Anterior cingulate cortex (tissue), 58 donors: ENCODE measurements at places on chromosomes 6 and 20.

- DNase-seq: no peak
Observed at GRCh38 chr6:149031201-149031858, 284.5 kb downstream of the UST start.

- DNase-seq: no peak
Observed at GRCh38 chr6:106988664-106989063, 14.1 kb upstream of the CD24 start.

GRCh38 chr6:154261688-154262397 is 94.8 kb downstream of the IPCEF1 start:
- DNase-seq: no peak

DNA sequence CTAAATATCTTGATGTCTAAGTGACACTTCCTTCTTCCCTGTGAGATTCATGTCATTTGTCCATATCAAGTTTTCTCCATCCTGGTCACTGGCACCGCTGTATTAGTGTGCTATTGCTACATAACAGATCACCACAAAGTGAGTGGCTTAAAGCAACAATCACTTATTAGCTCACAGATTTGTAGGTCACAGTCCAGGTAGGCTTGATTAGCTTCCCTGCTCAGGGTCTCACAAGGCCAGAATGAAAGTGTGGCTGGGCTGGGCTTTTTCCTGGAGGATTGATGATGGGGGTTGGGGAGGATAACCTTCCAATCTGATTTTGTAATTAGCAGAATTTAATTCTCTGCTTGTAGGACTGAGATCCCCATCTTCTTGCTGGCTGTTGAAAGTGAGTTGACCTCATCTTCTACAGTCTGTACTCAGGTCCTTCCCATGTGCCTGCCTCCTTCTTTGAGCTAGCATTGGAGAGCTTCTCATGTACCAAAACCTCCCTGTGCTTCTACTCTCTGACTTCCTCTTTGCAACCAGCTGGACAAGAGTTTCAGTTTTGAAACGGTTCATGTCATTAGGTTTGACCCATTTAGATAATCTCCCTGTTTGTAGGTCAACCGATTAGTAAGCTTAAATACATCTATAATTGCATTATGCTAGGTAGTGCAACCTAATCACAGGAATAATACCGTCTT is 152.4 kb upstream of the MAN1A1 start:
- DNase-seq: no peak

DNA sequence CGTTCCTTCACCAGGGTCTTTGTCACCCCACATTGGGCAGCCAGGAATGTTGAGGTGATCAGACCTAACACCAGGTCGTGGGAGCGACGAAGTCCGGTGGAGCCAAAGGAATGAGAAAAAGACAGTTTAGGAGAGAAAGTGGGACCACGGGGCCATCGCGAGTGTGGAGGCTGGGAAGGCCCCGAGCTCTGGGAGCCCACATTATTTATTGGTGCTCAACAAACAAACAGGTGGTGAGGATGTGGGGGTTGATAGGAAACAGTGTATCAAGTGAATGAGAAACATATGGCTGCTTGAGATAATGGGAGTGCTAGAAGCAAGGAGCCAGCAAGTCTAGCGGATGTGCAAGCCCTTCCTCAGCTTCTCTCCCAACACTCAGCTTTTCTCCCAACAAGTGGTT is 287.1 kb upstream of the SGK1 start:
- no peak for DNase-seq

DNA sequence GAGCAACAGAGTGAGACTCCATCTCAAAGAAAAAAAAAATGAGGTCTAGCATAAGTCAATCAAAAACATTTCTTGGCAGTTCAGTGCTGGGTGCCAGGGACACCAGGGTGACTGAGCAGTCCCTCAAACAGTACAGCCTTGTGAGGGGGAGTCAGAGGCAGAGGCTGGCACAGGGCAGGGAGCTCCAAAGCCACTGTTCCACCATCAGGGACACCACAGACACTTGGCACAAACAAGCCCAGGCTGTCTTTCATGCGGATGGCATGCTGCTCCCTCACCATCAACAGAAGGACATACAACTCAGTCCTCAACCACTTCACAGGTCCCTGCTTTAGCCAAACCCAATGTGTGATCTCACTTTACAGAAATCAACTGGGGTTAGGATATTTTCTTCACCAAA is 36.0 kb upstream of the GRM4 start:
- no peak for DNase-seq

GRCh38 chr6:166520905-166521834 is 65.3 kb downstream of the RAMACL start:
- DNase-seq: no peak

GRCh38 chr20:9608639-9609340 is 94.4 kb downstream of the LAMP5 start:
- no peak for DNase-seq

GRCh38 chr6:166478782-166479592 is 96.2 kb upstream of the MPC1 start:
- DNase-seq: no peak

DNA sequence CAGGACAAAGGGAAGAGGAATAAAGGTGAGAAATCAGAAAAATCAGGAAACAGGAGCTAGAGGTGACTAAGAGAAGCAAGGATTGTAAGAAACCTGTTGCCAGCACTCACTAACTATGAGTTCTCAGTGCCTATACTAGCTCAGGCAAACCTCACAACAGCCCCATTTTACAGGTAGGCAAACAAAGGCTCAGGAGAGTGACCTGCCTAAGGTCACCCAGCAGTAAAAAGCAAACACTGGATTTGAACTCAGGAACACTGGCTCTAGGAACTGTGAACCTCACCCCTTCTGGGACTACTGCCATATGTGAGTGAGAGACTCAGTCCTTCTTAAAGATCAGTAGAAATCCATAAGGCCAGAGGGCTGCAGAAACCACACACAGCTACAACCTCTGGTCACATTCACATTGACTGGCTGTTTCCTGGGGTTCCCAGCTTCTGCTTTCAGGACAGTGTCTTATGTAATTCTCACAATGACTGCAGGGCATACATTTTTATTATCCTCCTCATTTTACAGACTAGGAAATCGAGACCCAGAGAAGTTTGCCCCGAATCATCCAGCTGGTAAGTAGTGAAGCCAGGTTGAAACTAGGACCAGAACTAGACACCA is 80.7 kb upstream of the MAFB start:
- DNase-seq: no peak

DNA sequence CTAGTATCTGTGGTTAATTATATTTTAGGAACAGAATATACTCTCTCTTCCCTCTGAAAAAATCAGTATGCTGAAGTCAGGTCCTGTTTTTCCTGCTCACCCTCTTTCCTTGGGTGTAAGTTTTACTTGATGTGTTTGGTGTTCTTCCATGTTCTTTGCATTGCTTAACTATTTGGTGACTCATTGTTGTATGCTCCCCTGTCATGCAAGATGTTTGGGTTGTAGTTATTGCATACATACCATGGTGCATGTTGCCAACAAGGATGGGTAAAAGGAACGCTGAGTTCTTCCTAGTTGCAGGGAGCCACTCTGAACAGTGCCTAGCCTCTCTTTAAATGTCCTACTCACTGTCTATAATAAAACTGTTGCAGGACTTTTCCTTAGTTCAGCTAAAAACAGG is 207.9 kb upstream of the LAMP5 start:
- DNase-seq: no peak

- DNase-seq: peak; percentile 32
Observed at GRCh38 chr6:28161410-28162079, 19.9 kb downstream of the ZKSCAN8 start.

DNA sequence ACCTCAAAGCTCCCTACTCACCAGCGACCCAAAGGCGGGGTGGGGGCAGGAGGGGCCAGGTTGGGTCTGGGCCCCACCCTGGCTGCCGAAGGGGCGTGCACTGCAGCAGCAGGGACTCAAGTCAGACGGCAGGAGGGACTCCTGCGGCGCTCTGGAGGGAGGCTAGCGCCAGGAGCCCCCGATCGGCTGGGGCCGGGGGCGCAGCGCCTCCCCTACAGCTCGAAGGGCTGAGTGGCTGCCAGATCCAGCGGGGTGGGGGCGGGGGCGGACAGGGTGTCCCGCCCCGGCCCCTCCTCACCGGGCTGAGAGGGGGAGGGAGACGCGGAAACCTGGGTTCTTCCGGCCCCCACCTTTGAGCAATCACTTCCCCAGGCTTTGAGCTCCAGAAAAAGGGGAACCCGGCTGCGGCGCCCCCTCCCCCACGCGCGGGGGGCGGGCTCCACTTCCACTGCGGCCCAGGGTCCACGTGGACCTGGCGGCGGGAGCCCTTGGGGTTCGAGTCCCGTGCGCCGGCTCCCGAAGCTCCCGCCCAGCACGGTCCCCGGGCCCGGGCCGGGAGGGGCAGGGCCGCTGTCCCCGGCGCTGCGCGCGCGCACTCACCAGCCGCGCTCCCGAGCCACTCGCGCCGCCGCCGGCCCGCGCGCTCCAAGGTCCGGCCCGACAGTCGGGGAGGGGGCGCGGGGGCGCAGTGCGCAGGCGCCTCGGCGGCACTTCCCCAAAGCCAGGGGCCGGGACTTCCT is at the start of gene RGS19:
TSS of gene RGS19 (minus strand) at position 246 of the 740 bp plus-strand sequence. CDS start 2,632 bp downstream, outside the sequence.
- DNase-seq: peak; percentile 74

- no peak for DNase-seq
Observed at GRCh38 chr6:56450882-56451739, 191.6 kb downstream of the DST start.

DNA sequence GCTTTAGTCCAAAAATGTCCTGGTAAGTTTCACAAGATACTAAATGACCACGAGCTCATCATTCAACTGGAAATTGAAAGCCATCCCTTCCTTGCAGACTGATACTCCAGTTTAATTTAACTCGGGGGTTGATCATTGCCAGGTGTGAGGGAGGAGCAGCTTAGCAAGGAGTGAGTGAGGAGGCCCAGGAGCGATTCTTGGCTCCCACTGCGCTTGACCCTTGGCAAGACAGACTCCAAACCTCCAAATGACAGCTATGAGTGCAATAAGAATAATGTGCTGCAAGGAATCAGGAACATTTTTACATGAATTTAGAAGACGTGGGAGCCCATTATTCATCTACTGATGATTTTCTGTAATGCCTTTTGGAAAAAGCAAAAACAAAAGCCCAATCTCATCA is 64.9 kb downstream of the LAMA4 start:
- DNase-seq: no peak

- no peak for DNase-seq
Observed at GRCh38 chr6:155498370-155498769, 42.7 kb upstream of the NOX3 start.

- no peak for DNase-seq
Observed at GRCh38 chr6:34316431-34317171, 67.8 kb upstream of the SMIM29 start.

GRCh38 chr20:3896302-3896701 is 7.1 kb downstream of the PANK2 start:
- DNase-seq: no peak

DNA sequence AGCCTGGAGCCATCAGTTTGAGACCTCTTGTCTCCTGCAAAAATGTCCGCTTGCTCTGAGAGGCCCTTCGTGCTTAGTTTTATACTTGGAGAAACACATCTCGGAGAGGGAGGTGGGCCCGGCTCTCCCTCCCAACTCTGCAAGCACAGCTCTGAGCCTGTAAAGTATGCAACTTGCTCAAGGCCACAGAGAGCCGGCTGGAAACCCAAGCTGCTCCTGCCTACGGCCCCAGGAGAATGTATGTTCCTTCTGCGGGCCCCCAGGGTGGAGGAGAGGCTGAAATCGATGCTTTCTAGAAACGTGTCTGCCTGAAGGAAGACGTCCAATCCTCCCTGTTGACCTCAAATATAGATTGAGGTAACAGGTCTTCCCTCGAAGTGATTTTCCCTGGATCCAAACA is 205.4 kb downstream of the PREX1 start:
- DNase-seq: no peak

- no peak for DNase-seq
Observed at GRCh38 chr20:57059055-57059596, 207.3 kb downstream of the BMP7 start.

- no peak for DNase-seq
Observed at GRCh38 chr20:57884956-57885355, 175.1 kb upstream of the PMEPA1 start.

DNA sequence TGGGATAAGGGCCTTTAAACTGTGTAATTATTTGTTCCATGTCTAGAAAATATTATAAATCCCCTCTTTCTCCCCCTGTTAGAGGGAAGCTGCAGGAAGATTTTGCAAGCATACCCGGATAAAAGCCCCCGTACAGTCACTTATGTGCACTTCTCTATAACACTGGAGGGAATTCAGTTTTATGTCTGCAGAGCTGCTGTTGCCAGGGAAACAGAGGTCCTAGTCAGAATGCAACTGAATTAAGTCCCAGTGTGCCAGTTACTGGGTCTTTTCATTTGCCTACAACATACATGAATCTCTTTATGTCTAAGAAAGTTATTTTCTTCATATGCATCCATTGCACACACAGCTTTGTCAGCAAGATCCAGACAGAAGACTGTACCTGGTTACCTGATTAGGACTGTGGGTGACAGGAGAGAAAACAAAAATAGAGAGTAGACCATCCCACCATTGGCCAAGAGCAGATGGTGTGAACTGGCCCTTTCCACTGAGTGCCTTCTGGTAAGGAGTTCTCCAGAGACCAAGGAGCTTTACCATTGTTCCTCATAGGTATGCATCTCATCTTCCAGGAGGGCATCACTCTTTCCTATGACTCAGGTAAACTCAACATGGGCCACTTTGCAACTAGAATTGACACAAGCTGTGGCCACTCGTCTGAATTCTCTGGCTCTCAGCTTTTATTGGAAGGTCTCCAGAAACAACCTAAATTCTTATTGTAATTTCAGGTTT is 180.8 kb upstream of the PHACTR1 start:
- no peak for DNase-seq

- DNase-seq: no peak
Observed at GRCh38 chr6:5151955-5152401, 66.8 kb downstream of the PPP1R3G start.

DNA sequence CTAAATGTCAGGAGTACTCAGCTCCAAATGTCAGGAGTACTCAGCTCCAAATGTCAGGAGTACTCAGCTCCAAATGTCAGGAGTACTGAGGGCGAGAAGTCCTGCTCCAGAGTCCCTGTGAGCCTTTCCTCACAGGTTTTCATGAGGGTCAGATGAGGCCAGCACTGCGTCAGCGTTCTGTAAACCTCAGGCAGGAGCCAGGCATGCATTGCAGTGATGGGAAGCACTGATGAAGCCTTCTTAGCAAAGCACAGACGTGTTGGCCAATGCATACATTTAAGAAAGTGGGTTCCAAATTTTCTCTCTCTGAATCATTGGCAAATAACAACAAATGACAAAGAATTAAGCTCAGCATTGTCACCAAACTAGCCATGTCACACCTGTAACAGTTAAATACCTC is 254.9 kb downstream of the ZNF217 start:
- no peak for DNase-seq

DNA sequence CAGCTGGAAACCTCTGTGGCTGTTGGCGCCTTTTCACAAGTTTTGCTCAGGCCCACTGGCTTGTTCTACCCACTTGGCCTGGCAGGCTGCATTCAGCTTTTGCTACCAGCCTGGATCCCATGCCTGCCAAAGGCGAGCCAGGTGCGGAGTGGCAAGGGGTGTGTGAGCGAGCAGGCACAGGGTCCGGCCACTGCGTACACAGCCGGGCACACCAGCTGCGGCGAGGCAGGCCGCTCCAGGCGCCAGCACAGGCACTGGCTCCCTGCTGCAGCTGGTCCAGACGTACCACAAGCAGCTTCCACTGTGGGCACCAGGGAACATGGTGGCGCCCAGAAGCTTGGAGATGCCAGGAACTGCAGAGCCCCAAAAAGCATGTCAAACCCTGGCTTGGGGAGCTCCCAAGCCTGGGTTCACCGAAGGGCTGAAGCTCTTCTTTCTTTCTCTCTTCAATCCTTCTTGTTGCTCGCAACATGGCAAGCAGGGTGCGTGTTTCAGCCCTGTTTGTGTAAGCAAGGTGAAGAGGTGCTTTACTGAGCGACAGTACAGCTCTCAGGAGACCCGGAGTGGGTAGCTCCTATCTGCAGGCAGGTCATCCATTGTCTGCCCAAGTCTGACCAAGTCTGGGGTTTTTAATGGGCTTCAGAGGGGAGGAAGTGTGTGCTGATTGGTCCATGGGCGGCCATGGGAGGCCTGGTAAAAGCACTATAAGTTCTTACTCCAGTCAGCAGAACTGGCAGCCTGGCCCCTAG is 32.6 kb upstream of the GRM4 start:
- no peak for DNase-seq
